Fibroblast of upper back skin (primary cell): ENCODE measurements at places on chromosomes 13 and 19.

GRCh38 chr13:46491641-46492040, 61.3 kb upstream of the LRCH1 start:
- DNase-seq: no peak

GRCh38 chr13:65063753-65064152, 2166.4 kb downstream of the PCDH9 start:
- peak; percentile 85 for DNase-seq

GRCh38 chr19:43724896-43725295, 9.0 kb downstream of the IRGC start:
- DNase-seq: no peak

DNA sequence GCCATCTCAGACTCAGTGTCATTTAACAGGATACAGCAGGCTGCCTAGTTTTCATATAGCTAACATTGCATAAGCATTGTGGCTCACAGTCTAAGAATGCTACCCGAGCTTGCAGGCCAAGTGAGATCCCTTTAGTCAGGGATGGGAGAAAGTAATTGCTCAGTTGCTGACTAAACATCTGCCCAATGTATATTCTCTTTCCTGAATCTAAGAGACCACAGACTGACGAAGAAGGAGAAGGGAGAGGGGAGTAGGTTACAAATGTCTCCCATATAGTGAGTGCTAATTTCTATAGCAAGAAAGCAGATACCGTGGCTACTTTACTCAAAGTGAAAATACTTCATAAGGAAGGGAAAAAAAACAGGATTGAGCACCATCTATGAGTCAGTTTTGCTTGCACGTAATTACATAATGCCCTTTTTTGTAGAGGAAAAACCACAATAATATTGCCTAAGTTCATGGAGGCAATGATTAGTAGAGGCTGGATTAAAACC, 453.9 kb downstream of the COG6 start:
- peak; percentile 96 for DNase-seq

- no peak for DNase-seq
These were observed 71.2 kb downstream of the FGF9 start for GRCh38 chr13:21742096-21742495.

GRCh38 chr13:85985797-85986196, 186.6 kb upstream of the SLITRK6 start:
- DNase-seq: peak; percentile 38

DNA sequence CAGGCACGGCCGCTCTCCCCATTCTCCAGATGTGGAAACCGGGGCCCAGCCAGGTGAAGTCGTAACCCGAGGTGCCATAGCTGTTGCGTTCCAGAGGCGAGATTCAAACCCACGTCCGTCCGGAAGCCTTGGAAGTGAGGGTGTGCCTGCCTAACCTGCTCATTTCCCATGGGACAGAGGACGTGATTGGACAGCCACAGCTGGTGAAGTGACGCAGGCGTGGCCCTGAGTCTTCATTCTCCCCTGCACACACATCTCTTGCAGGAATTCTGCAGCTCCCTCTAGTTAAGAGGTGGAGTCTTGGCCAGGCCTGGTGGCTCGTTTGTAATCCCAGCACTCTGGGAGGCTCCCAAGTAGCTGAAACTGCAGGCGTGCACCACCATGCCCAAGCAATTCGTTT, 16.8 kb downstream of the MEIS3 start:
- DNase-seq: no peak

- peak; percentile 31 for DNase-seq
These were observed 30.4 kb upstream of the SLC1A5 start for GRCh38 chr19:46818812-46819211.

GRCh38 chr13:39273953-39274738, 235.9 kb downstream of the NHLRC3 start:
- peak; percentile 8 for DNase-seq

DNA sequence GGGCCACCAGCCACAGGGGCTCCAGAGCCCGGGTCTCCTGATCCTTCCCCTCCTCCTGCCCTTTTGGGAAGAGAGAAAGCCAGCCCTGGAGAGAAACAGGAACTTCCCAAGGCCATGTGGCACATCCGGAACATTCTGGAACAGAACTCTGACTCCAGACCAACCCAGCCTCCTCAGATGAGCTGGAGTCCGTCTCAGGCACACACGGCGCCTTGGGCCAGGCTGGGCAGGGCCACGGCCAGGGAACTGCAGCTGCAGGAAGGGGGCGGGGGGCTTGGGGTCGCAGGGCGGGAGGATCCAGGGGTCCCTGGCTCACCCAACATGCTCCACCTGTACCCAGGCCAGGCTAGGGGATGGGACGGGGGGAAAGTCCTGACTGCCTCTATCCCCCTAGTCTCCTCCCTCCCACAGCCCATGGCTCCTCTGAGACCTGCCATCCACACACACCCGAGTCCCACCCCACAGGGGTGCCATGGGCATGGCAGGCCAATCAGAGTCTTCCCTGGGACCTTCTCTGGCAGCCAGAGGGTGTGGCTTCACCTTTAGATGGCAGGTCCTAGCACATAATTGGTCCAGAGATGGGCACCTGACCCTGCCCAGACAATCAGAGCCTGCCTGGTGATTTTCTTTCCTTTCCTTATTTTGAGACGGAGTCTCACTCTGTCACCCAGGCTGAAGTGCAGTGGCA, 22.9 kb downstream of the SBNO2 start:
- DNase-seq: no peak

DNA sequence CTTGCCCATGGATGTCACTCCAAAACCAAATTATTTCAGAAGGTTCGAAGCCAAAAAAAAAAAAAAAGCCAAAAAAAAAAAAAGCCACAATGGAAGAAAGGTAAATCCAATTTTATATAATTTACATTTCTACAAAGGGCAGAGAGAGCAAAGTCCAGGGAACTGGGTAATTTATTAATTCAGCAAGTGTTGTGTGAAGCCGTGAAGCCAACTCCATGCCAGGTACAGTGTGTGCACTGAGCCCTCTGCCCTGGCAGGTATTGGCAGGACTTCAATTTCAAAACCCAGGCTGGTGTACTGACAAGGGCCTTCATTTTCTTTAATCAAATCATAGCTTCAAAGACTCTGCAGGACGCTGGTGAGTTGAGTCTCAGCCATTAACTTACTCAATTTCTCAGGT, 5.5 kb upstream of the RFPL4A start:
- no peak for DNase-seq

DNA sequence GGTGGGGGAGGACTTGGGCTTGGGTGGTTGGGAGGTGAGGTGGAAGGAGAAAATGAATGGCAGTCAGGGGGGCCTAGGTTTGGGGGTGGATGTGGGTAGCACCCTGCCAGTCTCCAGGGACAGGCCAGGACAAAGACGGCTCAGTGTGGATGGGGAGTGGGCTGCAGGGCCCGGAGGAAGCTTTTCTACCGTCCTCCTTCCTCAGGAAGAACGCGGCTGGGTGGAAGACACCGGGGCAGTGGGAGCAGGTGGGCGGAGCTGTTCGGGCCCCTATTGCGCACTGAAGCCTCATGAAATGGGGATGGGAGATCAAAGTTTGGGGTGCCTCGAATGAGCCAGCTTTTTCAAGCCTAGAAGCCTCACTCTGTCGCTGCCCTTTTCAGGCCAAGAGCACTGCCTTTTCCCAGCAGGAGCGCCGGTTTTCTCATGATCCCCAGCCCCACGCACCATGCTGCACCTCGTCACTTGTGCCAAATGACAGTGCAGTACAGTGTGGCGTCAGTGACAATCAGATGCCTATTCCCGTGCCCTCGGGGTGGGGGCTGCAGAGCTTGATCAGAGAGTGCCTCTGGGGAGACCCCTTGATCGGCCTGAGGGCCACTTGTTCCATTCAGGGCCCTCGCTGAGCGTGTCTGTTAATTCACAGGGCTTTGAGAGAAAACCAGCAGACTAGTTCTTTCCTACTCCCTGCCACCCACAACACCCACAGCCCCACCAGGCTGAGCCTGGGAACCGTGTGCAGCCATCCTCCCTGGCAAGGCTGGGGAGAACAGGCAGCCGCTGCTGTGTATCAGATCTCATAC, 1.5 kb downstream of the CALM3 start:
- DNase-seq: no peak

- DNase-seq: no peak
These were observed 99.0 kb downstream of the GPC6 start for GRCh38 chr13:93325303-93326233.

DNA sequence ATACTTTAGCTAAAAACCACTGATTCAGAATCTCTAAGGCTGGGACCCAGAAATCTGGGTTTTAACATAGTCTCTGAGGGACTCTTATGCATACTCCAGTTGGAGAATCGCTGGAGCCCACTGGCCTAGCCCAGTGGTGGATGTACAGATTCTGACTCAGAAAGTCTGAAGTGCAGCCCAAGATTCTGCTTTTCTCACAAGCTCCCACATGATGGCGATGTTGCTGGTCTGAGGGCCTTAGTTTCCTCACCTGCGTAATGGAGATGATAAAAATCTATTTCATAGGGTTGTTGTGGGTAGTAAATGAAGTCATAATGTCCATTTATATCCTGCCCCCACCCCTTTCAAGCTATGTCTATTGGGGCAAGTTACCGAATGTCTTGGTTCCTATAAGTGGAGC, 7.7 kb upstream of the CDADC1 start:
- DNase-seq: peak; percentile 24

DNA sequence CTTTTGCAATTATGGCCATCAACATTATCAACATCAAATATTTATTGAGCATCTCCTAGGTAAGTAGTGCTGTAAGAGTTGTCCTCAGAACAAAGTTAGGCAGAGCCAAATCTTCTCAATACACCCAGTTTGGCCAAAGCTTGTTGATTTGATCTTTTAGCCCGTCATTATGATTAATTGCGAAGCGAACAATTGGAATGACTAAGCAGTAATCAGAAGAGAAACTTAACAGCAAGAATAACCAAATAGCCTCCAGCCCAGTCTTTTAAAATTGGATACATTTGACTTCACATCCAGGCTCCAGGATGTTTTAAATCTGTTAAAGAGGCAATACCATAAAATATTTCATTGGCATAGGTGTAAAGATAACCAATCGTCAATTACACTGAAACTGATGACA, 1156.0 kb downstream of the OLFM4 start:
- DNase-seq: no peak

DNA sequence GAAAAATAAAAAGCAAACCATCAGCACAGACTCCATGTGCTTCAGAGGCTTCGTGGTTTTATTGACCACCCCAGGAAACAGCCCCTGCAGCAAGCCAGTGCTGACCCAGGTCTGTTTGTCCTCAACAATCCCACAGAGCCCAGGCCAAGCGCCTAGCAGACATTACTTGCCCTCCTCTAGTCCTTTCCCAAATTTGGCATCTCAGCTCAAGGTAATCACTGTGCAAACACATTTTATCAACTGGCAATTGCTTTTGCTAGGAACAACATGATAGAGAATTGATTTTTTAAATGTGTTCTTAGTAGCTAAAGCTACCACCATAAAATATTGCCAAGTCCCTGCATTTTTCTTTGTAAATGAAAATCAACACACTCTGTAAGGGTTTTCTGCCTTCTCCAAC, 121.8 kb downstream of the STOML3 start:
- DNase-seq: no peak

GRCh38 chr19:14381689-14382474, 638 bp downstream of the ADGRE5 start:
- no peak for DNase-seq

DNA sequence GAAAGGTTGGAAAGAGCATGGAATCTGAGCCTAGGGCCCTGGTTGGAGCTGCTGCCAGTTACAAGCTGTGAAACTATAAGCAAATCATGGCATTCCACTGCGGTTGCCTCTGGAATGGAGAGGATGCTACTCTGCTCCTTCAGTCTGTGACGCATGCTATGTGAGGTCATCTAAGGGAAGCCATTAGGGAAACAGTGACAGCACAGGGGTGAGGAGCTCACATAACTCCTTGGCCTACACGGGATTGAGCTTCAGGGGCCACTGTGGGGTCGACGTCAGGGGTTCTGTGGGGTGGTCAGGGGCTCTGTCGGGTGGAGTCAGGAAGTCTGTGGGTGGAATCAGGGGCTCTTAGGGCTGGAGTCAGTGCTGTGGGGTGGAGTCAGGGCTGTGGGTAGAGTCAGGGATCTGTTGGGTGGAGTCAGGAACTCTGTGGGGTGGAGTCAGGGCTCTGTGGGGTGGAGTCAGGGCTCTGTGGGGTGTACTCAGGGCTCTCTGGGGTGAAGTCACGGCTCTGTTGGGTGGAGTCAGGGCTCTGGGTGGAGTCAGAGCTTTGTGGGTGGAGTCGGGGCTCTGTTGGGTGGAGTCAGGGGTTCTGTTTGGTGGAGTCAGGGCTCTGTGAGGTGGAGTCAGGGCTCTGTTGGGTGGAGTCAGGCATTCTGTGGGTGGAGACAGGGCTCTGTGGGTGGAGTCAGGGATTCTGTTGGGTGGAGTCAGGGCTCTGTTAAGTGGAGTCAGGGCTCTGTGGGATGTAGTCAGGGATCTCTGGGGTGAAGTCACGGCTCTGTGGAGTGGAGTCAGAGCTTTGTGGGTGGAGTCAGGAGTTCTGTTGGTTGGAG, 35.8 kb upstream of the MEDAG start:
- peak; percentile 100 for DNase-seq

- DNase-seq: no peak
These were observed 25.8 kb upstream of the SPATA13 start for GRCh38 chr13:24134757-24135156.

DNA sequence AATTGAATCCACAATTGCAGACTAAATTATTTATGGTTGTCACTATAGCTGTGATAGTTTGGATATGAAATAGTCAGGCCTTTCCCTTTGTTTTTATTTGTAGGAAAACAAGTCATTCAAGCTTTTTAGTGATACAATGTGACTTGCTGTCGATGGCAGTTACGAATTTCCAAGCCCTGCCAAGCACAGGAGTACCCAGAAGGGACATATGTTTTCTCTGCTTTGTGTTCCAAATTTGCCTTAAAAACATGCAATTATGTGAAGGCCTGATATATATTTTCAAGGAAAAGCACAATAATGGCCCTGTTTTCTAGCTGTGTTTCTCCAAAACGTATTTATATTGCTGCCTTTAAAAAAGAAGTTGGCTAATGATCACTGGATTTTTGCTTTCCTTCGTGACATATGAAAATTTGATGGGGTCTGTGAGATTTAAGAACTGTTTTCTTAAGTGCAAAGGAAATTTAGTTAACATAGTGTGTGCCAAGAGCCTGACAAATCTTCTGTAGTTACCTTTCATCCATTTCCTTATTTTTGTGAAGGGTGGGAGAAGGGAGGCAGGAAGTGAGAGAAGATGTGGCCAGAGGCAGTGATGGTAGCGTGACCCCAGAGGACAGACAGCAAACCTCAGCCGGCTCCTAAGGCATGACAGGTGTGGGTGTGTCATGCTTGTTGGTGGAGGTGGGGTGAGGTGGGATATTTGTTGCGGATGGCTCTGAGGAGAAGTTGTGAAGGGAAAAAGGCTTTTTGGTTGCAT, 79.6 kb downstream of the TEX26 start:
- DNase-seq: no peak

GRCh38 chr13:99859178-99860177, 112.1 kb downstream of the ZIC5 start:
- no peak for DNase-seq

DNA sequence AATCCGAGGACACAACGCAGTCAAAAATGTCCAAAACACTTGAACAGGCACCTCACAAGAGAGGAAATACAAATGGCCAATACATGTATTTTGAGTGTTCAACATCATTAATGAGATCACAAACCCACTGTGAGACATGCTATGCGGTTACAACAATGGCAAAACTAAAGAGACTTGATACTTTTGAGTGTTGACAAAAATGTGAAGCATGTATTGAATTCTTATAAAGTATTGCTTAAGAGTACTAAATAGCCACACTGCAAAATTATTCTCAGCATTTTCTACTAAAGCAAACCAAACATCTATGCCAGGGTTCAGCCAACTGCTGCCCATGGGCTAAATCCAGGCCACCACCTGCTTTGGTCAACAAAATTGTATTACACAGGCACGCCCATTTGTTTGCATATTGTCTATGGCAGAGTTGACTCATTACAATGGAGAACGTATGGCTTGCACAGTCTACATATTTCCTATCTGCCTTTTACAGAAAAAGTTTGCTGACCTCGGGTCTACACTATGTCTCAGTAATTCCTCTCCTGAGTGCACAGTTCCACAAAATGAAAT, 135.3 kb downstream of the B3GLCT start:
- DNase-seq: no peak
